ENCODE measurements at places on chromosomes 7 and 10.

DNA sequence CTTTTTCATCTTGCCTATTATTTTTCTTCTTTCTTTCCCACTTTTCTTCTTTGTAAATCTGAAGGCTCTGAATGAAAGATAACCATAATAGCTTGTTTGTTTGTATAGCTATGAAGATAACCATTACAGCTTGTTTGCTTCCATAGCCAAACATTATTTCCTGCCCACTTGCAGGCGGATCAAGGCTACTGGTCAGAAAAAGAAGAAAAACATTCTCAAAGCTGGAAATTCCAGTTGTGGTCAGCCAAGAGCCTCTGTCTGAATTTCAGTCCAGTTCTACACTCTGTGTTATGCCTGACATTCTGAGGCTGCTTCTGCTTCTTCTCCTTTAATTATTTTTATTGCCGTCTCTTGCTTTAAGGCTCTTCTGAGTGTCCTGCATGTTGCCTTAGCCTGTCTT lies 48.9 kb downstream of the TMEM178B start:
- no peak for DNase-seq

GRCh38 chr10:4372601-4373000 lies 453.4 kb upstream of the AKR1E2 start:
- DNase-seq, result peak; percentile 96

DNA sequence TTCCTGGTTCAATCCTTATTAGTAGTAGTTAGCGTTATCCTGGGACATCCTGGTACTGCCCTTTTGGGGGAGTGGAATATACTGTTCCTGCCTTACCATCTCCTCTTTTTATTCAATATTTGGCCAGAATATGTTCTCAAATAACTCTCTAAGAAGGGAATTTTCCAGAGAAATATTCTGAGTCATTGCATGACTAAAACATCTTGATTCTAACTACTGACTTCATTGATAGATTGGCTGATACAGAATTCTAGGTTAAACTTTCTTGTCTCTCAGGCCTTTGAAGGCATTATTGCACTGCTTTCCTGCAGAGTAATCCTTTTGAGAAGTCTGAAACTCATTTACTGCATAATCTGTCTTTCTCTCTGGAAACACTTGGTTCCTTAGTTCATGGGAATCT lies 275.5 kb upstream of the DGKB start:
- DNase-seq, result no peak

- DNase-seq, result no peak
Measured at GRCh38 chr10:25974897-25975459, 40.9 kb downstream of the MYO3A start.

GRCh38 chr10:35345383-35345742 lies 9.1 kb downstream of the CCNY start:
- no peak for DNase-seq

DNA sequence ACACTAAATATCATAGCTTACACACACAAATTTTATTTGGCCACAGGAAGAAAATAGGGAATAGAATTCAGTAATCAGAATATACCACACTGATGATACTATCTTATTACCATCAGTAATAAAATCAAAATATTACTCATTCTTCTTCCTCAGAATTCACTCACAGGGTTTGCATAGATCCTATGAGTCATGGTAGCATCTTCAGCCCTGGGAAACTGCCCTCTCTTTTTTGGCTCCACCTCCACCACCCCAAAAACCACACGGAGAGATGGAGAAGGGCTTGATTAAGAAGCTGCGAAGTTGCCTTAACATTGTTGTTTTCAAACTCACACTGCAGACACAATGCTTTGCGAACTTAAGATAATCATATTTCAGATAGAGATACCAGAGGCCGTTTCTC lies 154.1 kb upstream of the AHR start:
- peak; percentile 64 for DNase-seq

DNA sequence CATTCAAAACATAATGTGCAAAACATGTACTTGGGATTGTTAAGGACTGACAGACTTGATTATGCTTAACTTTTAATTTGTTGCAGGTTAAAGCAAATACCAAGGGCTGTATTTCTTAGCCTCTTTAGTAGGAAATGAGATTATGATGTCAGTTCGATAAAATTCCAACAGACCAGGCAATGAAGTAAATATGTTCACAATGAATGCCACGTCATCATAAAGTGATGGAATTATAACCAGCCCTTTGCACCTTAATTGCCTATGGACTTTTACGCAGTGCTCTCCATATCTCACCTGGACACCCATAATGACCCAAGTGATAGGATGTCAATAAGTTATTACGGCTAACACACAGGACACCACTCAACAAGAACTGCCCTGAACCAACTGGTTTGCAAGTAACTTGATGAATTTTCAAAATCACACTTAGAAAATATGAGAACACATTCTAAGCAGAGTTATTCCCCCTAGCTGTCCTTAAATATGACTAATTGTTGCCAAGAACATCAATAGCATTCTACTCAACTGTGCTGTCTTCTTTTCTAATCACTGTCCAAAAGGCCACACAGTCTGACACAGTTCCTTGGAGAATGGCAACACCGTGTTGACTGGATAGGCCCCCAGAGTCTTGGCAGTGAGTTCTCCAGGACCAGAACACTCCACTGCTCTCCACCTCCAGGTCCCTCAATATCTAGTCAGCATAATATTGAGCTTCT lies 115.0 kb downstream of the CHCHD3 start:
- peak; percentile 31 for DNase-seq

DNA sequence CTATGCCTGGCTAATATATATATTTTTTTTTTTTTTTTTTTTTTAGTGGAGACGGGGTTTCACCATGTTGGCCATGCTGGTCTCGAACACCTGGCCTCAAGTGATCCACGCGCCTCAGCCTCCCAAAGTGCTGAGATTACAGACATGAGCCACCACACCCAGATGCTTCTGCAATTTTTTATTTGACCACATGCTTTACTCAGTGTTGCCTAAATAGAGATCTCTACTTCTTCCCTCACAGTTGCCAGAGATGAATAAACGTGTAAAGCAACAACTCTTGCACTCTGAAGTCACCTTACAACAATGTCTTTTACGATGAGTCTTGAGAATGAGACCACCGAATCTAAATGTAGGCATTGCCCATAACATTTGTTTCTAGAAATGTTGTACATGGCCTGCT lies 107.9 kb upstream of the FRMD4A start:
- no peak for DNase-seq
